ENCODE measurements at places on chromosomes 1 and 21. TPM values are rescaled to one million over a fixed set of nuclear protein-coding genes. Genes with fewer than 3 reads are reported as not detected.

DNA sequence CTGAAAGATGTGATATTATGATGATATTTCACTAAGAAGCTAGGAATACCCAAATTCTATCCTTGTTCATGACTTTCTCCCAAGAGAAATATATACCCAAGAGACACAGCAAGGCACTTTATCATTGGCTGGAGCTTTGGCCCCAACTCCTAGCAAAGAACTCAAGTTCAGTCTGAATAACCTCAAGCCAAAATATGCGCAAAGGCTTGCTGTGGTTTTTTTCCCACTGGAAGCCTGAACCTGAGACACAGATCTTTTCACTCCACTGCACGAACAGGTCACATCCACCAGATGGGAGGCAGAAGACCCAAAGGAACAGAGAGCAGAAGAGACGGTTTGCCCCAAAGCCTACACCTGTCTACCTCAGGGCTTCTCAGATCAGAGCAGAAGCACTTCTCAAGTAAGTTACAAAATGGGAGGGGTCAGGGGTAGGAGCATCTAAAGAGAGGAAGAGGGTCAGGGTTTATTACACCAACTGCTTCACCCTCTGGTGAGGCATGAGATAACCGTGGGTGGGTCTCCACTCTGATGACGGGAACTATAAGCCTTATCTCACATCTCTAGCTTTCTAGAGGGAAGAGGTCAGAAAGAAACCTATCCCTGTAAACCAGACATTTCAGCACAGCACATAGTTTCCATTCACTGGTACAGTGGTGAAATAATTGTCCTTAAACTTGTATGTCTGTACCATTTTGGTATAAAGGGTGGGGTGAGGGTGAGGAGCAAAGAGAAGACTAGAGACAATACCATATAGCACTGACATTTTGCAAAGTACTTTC is 17.1 kb upstream of the CDC42BPA start:
- peak; percentile 29 for DNase-seq

- DNase-seq, result no peak
Measured at GRCh38 chr1:234475167-234475793, 3.7 kb downstream of the TARBP1 start.

DNA sequence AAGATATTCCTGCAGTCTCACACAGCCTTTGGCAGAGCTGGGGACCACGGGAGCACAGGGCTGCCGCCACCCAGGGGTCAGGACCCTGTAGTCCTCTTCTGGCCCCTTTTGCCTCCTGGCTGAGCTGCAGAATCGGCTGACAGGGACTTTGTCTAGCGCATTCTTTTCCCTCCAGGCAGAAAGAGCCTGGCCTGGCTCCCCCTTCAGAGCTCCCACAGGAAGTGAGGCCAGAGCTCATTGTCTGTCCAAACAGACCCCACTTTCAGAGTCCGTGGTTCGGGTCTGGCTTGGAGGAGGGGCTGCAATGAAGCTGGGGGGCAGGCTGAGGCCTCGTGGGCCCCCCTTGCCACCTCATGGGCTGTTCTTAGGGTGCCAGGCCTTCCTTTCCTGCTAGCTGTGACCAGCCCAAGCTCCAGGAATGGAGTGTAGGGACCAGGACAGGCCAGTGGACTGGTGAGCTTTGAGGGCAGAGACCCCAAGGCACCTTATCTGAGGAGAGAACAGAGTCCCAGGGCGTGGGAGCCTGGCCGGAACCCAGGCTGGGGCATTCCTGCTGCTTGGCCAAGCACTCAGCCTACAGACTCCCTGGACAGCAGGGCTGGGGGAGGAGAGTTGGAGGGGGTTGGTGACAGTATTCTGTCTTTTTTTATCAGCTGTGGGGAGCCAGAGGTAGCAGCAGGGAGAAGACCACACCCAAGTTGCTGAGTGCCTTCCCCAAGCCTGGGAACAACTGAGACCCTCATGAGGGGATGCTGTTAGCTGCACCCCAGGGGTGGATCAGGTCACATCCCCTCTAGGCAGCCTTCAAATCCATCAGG is 4.7 kb downstream of the CELSR2 start:
- DNase-seq, result no peak

GRCh38 chr1:28737307-28738132 is 780 bp downstream of the YTHDF2 start:
- no peak for DNase-seq

Gene SYPL2
- polyA plus RNA-seq, result 0.60 TPM

GRCh38 chr1:39086386-39086785 is 60.2 kb downstream of the NDUFS5 start:
- no peak for DNase-seq

DNA sequence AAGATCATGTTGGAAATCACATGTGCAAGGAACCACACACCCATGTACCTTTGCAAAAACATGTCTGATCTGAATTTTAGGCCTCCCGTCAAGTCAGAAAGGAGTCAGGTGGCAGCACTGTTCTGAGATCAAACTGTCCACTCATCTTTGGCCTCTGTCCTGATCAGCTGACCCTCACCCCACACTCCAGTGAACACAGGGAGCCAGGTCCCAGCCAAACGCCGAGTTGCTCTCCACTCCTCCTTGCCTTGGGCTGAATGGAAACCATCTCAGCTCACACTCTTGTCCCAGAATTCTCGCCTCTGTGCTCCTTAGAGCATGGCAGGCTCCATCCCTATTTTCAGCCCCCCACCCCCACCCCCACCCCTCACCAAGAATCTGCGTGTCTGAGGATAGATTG is 4.6 kb upstream of the RNF186 start:
- DNase-seq, result no peak

Gene KCNA3
- 0.37 TPM for polyA plus RNA-seq

GRCh38 chr1:92488832-92489231 is 2.1 kb upstream of the GFI1 start:
- DNase-seq, result no peak

- peak; percentile 21 for DNase-seq
Measured at GRCh38 chr1:116881879-116882520, 27.7 kb upstream of the PTGFRN start.

- DNase-seq, result no peak
Measured at GRCh38 chr1:32180186-32181060, 948 bp downstream of the TXLNA start.

Gene FCGR3B
- polyA plus RNA-seq, result 0.04 TPM

Gene SPRR5
- not detected for polyA plus RNA-seq

DNA sequence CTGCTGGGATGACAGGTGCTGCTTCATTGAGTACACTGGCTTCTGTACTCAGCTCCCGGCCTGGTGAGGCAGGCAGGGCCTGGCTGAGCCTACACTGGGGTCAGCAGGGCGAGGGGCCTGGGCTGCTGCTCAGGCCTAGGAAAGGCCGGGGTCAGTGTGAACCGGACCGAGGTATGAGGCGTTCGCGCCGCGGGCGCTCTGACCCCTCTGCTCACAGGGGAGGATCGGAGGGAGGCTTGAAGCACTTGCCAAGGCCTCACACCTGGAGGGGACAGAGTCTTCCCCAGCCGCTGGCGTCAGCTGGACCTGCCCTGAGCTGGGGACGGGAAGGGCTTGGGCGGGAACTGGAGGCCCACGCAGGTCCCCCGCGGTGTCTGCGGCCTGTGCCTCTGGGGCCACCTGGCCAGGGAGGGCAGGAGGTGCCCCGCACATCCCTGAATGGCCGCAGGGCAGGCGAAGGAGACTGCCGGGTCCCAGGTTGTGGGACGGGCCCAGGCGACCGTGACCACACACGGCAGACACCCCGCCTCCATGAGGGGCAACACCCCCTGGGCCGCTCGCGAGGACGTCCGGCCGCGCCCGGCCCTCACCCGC is 466 bp downstream of the PEX10 start:
- peak; percentile 42 for DNase-seq

Gene WRAP73
- 15.6 TPM for polyA plus RNA-seq

DNA sequence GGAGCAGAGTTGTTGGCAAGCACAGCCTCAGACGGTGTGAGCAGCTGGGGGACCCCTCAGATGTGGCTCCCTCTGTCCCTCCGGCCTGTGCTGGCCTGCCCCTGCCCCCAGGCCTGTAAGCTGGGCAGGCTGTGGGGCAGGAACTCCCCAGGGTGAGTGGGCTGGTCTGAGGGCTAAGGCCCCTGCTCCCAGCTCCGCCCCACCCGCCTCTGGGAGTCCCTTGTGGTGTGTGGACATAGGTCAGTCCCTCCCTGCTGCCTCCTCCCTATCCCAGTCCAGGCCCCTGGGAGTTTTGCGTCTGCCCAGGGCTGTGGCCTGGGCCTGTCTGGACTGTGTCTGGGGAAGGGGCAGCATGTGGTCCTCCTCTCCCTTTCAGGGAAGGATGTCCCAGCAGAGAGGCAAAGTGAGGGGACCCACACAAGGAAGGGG is 3.6 kb upstream of the VWA1 start:
- peak; percentile 81 for DNase-seq

DNA sequence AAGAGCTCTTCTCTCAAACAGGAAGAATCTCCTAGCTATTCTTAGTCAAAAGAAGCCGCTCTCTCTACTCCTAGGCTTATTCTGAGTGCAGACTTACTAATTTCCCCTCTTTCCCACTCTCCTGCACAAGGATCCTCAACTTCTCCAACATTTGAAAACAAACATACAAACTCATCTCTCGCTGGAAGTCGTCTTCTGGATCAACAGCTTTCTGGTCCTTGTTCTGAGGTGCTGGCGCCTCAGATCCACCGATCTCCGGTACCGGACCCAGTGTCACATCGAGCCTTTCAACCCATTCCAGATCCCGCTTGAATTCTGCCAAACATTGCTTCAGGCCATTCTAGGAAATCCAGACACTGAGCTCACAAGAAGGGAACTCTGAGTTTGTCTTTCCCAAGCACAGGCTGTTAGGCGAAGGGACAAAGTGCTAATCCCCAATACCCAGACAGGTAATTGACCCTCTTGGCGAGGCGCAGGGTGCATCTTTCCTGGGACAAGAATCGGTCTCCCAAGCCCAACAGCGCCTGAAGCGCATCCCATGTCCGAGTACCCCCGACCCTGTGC is 696 bp downstream of the EBNA1BP2 start:
- DNase-seq, result no peak

GRCh38 chr1:246987083-246987690 is 20.7 kb downstream of the ZNF695 start:
- DNase-seq, result no peak

DNA sequence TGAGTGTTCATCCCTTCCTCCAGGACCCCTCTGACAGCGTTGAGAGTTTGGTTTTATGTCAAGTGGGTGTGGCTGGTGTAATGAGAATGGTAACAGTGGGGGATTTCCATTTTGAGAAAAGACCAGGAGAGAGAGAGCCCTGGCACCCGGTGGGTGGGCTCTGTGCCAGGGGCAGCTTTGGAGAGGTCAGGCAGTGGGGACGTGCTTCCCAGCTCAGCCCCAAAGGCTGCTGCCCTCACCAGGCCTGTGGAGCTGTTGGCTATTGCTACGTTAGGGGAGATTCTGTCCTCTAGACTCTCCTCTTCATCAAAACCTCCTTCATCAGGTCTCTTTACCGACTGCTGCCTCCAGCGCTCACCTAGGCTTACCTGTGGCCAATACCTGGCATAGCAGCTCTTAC is 176.3 kb downstream of the PTPRU start:
- DNase-seq, result no peak

Gene CDK18
- 52.6 TPM for polyA plus RNA-seq

Gene EEIG2
- polyA plus RNA-seq, result 23.8 TPM

Gene KIAA0040
- 12.0 TPM for polyA plus RNA-seq
